ENCODE measurements at places on chromosomes 12 and 14. TPM values are rescaled to one million over a fixed set of nuclear protein-coding genes. Genes with fewer than 3 reads are reported as not detected.

Gene GPR84
- 1.5 TPM for total RNA-seq

Gene FGD4
- total RNA-seq: 0.07 TPM

Gene TPPP2
- not detected for total RNA-seq

Gene SMIM41
- total RNA-seq: 0.19 TPM

Gene IL22
- 3.1 TPM for total RNA-seq

Gene SLC25A47
- not detected for total RNA-seq

DNA sequence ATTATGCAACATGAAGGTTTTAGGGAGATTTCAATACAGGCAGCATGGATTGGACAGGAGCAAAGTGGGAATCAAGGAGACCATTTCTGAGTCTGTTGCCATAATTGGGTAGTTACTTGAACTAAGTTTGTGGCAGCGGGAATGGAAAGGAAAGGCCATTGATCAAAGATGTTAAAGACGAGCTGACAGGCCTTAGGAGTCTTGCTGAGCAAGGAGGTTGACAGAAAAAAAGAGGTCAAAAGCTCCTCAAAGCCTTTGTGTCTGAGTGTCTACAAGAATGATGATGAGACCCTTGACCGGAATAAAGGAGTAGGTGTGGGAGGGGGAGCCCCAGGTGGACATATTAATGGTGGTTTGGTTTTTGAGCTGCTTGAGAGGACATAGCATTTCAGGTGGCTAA lies 9.4 kb downstream of the PLEKHA5 start:
- H3K36me3 ChIP-seq: no peaks in the 10 kb centered on the region
- H3K4me1 ChIP-seq: no peaks in the 10 kb centered on the region
- H3K4me3 ChIP-seq: no peak overlapping the region
- peaks cover 3% of the 10 kb centered on the region for H3K27me3 ChIP-seq
- no peak for DNase-seq

DNA sequence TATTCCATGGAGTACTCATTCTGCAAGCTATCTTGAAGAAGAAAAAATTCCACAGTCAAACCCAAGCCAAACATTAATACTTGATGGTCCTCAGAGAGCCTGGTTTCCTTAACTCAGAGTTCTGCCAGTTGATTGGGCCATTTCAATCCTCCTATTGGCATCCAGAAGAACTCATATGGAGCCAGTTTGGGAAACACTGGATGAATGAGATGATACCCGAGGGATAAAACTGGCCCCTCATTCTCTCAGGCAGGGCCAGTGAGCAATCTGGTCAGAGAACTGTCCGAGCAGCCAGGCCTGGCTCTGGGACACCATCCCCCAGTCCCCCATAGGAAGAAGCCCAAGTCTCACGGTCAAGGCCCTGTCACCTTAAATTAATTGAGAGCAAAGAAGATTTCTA lies 48.8 kb downstream of the NUAK1 start:
- no peaks in the 10 kb centered on the region for H3K4me1 ChIP-seq
- no peak for DNase-seq
- no peak overlapping the region for H3K4me3 ChIP-seq
- H3K36me3 ChIP-seq: no peaks in the 10 kb centered on the region
- no peak overlapping the region for H3K27ac ChIP-seq

DNA sequence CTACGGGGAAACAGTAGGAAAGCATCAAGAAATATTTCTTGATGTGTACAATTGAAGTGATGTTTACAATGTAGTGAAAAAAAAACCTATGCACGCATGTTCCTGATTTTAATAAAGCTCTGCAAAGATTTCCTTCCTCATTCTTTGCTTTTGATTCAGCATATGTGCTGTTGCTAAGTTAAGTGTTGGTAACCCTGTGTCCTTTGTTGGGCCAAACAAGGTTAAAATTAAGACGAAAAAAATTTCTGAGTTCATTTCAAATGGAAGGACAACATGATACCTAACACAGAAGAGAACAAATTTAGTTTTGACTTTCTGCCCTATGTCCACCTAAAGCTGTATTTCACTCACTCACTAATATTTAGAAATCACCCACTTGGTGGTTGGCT lies 62.8 kb downstream of the PPP2R5C start:
- peak overlapping the region; percentile 81 for H3K4me3 ChIP-seq
- no peaks in the 10 kb centered on the region for H3K27me3 ChIP-seq
- peak overlapping the region; percentile 96 for H3K27ac ChIP-seq
- DNase-seq: no peak
- peaks cover 49% of the 10 kb centered on the region for H3K36me3 ChIP-seq

GRCh38 chr14:36773136-36773540 lies 111.5 kb downstream of the PAX9 start:
- no peaks in the 10 kb centered on the region for H3K4me1 ChIP-seq
- no peak overlapping the region for H3K4me3 ChIP-seq
- H3K27me3 ChIP-seq: no peaks in the 10 kb centered on the region
- no peaks in the 10 kb centered on the region for H3K36me3 ChIP-seq
- H3K27ac ChIP-seq: no peak overlapping the region

GRCh38 chr14:24595073-24595808 lies 14.2 kb downstream of the GZMH start:
- DNase-seq: no peak
- H3K4me3 ChIP-seq: no peak overlapping the region
- peaks cover 5% of the 10 kb centered on the region for H3K36me3 ChIP-seq

DNA sequence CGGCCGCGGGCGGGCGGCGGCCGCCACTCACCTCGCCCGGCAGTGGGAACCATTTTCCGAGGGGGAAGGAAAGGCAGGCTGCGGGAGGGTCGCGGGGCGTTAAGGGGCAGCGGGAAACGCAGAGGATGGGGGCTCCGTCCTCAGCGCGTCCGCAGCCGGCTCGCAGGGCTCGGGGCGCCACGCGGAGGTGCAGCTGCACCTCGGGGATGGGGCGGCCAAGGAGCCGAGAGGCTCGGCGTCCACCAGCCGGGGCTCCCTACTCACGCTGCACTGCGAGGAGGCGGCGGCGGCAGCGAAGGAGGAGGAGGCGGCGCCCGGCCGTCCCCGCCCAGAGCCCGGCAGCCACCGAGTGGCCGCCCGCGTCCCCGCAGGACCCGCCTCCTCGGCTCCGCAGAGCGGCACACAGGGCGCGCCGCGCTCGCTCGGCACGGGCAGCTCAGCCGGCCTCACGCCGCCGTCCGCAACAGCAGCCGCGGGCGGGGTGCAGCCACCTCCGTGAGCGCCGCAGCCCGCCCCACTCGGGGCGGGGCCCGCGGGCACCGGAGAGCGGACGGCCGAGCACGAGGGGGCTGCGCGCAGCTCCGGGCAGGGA lies at the start of gene ATP2B1:
Gene ATP2B1 (minus strand): TSS at position 274 of the 592 bp plus-strand sequence. CDS start 52,952 bp downstream, outside the sequence.
- peak within 1 kb of the TSS; percentile 96 for H3K4me3 ChIP-seq
- H3K27ac ChIP-seq: peak within 1 kb of the TSS; percentile 93
- peak; percentile 95 for DNase-seq
- peaks cover 33% of the 10 kb centered on the region for H3K27me3 ChIP-seq

GRCh38 chr12:96060041-96060440 lies 24.7 kb upstream of the LTA4H start:
- no peak for DNase-seq
- H3K27ac ChIP-seq: no peak overlapping the region
- no peaks in the 10 kb centered on the region for H3K36me3 ChIP-seq
- H3K27me3 ChIP-seq: no peaks in the 10 kb centered on the region

DNA sequence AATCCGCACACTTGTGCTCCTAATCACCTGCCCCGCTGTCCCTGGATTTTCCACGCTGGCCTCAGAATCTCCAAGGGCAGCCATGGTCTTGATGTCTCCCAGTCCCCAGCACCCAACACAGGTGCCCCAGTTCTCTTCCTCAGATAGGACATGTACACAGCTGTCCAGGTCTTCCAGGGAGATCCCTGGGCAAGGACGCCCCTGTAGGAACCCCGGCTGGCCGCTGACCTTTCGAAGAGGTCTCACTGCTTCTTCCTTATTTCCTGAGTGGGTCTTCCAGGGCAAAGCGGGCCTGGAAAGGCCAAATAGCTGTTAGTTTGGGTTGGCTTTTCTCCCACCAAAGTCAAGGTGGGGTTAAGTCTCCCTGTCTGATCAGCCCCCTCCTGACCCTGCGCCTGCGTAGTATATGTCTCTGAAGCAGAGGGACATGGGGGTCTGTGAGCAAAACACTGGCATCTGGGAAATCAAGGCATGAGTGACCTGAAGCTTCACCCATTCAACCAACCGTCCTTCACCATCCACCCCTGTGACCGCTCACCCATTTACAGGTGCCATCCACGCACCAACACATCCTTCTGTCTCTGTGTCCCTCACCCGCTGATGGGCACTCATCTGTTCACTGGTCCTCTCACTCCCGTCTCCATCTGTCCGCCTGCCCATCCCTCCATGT lies 4.6 kb downstream of the BEGAIN start:
- no peak overlapping the region for H3K4me3 ChIP-seq
- no peak for DNase-seq
- H3K36me3 ChIP-seq: no peaks in the 10 kb centered on the region
- H3K27ac ChIP-seq: no peak overlapping the region
- H3K4me1 ChIP-seq: no peaks in the 10 kb centered on the region

DNA sequence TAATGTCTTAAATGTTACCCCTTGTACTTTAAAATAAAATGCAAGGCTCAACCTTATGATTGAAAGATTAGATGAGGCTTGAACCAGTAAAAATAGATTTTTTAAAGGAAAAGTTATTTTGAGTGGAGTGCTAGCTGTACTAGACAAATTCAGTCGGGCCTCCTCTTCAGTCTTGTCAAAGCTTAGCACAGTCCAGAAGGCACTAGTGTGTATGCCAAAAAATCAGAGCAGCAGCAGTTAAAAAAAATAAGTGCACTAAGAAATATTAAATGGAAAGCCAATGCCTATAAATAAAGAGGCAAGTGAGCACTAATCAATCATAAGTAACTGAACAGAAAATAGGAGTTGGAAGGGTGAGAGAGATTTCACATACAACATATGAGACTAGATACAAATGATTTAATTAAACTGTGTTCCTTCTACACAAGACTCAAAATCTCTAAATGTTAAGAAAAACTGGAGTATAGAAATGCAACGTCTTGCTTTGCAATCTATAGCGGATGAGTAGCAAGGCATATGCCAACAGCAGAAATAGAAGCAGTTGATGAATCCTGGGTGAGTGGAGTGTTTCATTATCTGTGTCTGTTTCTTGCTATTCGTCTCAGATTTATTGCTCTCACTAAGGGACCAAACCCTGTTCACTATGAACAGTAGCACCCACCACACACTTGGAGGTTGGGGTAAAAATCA lies 172.1 kb downstream of the ETNK1 start:
- no peak overlapping the region for H3K27ac ChIP-seq
- no peak for DNase-seq
- no peaks in the 10 kb centered on the region for H3K36me3 ChIP-seq
- H3K4me3 ChIP-seq: no peak overlapping the region
- H3K4me1 ChIP-seq: no peaks in the 10 kb centered on the region

DNA sequence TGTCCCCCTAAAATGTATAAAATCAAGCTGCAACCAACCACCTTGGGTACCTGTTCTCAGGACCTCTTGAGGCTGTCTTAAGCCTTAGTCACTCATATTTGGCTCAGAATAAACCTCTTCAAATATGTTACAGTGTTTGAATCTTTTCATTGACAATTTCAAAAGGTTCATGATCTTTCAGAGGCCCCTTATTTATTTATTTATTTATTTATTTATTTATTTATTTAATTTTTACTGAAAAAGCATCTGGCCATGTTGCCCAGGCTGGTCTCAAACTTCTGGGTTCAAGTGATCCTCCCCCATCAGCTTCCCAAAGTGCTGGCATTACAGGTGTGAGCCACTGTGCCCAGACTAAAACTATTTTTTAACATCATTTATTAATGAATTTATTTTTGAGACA lies 8.2 kb upstream of the NUDT4 start:
- H3K4me1 ChIP-seq: peaks cover 2% of the 10 kb centered on the region
- H3K27ac ChIP-seq: no peak overlapping the region
- DNase-seq: no peak
- H3K27me3 ChIP-seq: peaks cover 3% of the 10 kb centered on the region
- H3K36me3 ChIP-seq: no peaks in the 10 kb centered on the region

GRCh38 chr14:85063747-85064146 lies 466.2 kb upstream of the FLRT2 start:
- H3K36me3 ChIP-seq: no peaks in the 10 kb centered on the region
- no peak overlapping the region for H3K27ac ChIP-seq

GRCh38 chr12:25361511-25361910 lies 110.8 kb upstream of the KRAS start:
- peaks cover 1% of the 10 kb centered on the region for H3K36me3 ChIP-seq
- no peak for DNase-seq
- peaks cover 19% of the 10 kb centered on the region for H3K27me3 ChIP-seq
- no peak overlapping the region for H3K27ac ChIP-seq
- H3K4me3 ChIP-seq: no peak overlapping the region

DNA sequence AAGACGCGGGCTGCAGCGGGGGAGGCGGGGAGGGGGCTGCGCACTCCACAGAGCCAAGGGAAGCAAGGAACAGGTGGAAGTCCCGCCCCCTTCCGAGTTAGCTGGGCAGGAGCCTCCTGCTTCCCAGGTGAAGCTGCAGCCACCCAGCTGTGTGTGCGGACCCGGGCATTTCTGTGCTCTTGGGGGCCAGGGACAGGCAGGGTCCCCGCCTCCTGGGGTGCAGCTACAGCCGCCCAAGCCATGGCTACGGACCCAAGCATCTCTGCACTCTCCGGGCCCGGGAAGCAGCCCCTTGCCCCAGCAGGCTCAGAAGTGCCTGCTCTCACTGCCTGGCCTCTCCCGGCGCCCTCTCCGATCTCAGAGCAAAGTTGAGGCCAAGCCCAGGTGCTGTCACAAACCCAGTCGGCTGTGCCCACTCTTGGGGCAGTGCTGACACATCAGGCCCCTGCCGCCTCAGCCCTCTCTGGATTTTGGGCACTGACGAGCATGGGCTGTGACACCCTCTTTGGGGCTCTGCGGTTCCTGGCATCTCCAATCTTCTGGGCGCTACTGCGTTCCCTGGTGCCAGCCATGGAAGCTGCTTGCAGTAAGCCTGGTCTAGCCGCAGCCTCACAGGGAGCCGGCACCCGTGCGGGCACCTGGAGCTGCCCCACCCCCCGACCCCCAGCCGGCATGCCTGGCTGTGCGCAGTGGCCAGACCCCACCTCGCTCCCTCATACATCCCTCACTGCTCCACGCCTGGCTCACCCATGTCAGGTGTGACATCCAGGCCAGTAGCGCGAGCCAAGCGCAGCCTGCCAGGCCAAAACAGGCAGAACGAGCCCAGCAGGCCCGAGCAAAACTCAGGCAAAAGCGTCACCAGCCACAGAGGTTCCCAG lies 8.5 kb upstream of the MGAT4C start:
- no peak overlapping the region for H3K4me3 ChIP-seq
- no peak for DNase-seq
- H3K36me3 ChIP-seq: no peaks in the 10 kb centered on the region
- H3K27ac ChIP-seq: no peak overlapping the region

GRCh38 chr12:51389302-51389999 lies 1.8 kb downstream of the GALNT6 start:
- H3K4me3 ChIP-seq: no peak overlapping the region
- peaks cover 55% of the 10 kb centered on the region for H3K4me1 ChIP-seq
- no peaks in the 10 kb centered on the region for H3K27me3 ChIP-seq
- peaks cover 1% of the 10 kb centered on the region for H3K36me3 ChIP-seq
- DNase-seq: no peak
